NCI-H2029 treated with DMSO at 0.1 percent for 48 hours (cell line): ENCODE measurements at places on chromosomes 11 and 22.

GRCh38 chr22:31496735-31497146 lies 405 bp downstream of the SFI1 start:
- no peak for DNase-seq

DNA sequence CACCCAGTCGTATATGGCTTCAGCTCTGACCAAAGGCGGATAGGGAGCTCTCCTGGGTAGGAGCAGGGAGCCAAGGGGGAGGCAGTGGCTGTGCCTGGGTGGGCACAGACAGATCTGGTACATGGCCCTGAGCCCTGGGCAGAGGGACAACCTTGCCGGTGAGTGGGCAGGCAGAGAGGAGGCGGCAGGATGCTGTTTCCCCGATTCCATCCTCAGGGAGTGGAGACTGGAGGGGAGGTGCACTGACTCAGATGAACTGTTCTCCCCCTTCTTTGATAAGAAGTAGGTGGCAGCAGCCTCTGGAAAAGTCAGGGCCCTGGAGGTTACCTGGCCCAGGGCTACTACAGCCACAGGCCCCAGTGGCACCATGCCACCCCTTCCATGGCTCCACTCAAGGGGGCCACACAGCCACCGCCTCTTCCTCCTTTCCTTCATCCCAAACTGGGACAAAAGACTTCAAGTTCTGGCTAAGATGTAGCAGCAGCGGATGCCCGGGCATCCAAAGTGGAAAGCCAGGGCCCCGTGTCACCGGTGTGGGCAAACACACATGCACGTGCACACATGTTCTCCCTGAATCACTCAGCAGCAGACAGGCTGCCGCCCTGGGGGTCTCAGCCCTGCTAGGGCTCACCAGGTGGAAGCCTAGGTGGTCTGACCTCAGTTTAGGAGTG lies 13.4 kb downstream of the CXCR5 start:
- no peak for DNase-seq

GRCh38 chr11:69081180-69081579 lies 32.4 kb downstream of the TPCN2 start:
- DNase-seq = no peak

DNA sequence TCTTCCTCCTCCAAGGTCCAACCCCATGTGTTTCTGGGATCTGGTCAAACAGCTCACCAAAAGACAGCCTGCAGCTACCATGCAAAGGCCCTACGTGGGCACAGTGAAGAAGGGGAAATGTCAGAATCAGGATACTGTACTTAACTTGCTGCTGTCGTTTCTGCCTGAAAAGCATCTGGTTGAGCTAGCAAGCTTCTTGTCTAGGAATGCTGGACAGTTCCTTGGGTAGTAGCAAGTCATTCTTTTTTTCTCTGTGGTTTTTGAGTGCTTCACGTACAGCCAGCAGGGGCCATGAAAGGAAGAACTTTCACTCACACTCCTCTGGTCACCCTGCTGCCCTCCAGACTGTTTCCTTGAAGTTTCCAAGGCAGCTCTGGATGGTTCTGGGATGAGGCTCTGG lies 24.7 kb downstream of the RCOR2 start:
- no peak for DNase-seq

GRCh38 chr22:46377525-46378425 lies 42.3 kb downstream of the TRMU start:
- DNase-seq = no peak

DNA sequence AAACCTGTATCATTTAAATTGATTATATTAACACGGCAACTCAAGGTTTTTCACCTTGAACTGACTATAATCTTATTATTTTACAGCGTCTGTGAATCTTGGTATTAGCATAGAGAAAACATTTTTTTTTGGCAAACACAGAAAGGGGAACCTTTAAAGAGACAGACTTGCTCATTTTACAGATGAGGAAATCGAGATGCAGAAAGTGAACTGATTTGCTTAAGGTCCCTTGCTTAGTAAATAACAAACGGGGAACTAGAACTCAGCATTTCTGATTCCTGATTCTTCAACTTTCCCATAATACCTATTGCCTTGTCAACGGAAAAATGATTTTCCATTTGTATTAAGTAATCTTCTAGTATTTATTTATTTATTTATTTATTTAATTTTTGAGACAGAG lies 33.2 kb upstream of the CECR2 start:
- DNase-seq = no peak

- DNase-seq = no peak
Measured at GRCh38 chr11:123719452-123719851, 22.0 kb downstream of the ZNF202 start.

DNA sequence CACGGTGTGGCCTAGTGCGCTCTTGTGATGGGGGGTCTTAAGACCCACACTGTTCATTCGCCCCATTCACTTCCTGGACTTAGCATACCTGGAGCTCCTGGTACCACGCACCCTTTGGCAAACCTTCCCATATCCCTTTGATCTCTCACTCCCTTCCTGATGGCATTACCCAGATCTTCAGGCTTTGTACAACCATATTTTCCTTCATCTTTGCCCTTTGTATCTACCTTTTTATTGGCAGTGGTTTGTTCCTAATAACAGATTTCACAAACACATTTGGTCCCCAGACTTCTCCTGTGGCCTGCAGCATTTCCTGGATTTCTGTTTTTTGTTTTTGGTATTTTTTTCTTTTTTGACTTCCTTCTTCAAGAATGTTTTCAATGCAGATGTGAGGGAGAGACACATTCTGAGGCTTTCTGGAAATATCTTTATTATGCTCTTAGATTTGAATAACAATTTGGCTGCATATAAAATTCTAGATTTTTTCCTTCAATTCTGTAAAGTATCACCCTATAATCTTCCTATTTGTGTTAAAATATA lies 16.1 kb upstream of the IFITM3 start:
- DNase-seq = no peak

GRCh38 chr11:83611600-83611999 lies 325.4 kb upstream of the CCDC90B start:
- no peak for DNase-seq

DNA sequence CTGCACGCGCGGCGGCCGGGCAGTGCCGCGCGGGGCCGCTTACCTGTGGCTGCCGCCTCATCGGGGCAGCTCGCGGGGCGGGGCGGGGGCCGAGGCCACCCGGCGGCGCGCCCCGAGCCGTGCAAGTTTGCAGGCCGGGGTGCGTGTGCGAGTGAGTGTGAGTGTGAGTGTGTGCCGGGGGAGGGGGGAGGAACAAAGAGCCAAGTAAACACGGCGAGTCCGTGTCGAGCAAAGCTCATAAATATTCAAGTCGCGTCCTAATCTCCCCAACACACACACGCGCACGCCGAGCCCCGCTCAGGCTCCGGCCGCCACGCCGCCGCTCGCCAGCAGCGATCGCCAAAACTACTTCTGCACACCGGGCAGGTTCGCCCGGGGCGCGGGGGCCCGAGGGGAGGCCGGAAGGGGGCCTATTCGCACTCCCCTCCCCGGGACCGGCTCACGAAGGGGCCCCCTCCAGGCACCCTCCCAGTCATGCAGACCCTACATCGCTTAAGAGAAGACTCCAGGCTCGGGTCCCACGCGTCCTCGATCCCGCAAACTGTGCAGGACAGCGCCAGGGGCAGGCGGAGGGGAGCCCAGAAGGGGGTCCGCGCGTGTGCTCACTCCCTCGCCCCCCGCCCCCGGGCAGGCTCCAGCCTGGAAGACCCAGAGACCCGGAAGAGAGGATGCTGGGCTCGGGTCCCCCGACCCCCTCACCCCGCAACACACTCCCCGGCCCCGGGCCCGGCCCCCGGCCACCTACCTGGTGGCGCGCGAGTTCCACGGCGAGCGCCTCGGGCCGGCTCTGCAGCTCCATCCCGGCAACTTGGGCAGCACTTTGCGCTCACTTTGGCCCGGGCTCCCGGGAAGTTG lies 827 bp downstream of the PHF21B start:
- DNase-seq = no peak

- DNase-seq = no peak
Measured at GRCh38 chr11:69425895-69426544, 55.4 kb upstream of the LINC01488 start.

DNA sequence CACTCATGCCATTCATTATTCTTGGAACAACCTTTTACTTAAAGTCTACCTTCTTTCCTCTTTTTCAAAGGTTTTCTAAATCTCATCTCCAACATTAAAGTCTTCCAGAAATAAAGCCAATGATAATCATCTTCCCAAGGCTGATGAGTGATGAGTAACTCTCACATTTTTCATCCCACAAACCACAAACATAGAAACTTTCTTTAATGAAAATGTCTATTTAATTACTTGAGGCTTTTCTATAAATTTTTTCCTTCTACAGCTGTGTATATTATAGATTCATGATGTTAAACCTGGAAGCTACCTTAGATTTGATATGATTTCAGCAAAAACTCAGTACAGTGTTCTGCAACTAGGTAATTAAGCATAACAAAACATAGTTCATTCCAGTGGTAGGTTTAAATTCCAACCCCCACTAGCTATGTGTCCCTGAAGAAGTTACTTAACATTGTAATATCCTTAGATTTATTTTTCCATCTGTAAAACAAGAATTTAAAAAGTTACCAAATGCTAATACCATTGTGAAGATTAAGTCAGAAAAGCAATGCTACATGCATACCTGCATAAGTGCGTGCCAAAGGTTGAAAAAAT lies 845.4 kb downstream of the KCNA4 start:
- DNase-seq = no peak

GRCh38 chr11:128424851-128425285 lies 162.5 kb downstream of the ETS1 start:
- DNase-seq = no peak
